Cortex of kidney (tissue), 1 donor: ENCODE measurements at places on chromosomes 7 and 10.

GRCh38 chr10:30096564-30096963, 37.2 kb upstream of the JCAD start:
- DNase-seq = no peak

DNA sequence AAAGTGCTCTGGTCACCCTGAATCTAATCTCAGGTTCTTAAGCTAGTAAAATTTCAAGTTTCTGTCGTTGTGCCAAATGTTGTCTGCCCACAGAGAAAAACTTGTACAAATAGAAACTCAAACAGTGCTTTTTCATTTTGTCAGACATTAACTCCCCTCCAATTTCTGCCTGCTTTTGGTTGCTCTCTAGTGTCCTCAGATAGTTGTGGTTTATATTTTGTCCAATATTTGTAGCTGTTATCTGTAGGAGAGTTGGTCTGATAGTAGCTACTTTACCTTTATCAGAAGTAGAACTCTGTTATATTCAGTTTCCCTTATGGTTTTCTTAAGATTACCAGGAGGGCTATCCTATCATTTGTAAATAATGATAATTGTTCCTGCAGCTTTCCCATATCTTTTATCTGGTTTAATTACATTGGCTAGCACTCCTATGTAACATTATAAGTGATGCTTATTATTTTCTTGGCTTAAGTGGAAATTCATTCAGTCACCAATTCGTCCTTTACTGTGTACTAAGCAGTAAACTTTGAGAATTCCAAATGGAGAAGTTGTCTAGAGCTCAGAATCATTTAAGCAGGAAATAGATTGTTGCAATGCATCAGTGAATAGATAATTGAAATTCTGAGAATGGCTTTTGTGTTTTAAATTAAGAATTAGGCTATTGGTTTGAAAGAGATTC, 91.0 kb downstream of the ANKIB1 start:
- no peak for DNase-seq

DNA sequence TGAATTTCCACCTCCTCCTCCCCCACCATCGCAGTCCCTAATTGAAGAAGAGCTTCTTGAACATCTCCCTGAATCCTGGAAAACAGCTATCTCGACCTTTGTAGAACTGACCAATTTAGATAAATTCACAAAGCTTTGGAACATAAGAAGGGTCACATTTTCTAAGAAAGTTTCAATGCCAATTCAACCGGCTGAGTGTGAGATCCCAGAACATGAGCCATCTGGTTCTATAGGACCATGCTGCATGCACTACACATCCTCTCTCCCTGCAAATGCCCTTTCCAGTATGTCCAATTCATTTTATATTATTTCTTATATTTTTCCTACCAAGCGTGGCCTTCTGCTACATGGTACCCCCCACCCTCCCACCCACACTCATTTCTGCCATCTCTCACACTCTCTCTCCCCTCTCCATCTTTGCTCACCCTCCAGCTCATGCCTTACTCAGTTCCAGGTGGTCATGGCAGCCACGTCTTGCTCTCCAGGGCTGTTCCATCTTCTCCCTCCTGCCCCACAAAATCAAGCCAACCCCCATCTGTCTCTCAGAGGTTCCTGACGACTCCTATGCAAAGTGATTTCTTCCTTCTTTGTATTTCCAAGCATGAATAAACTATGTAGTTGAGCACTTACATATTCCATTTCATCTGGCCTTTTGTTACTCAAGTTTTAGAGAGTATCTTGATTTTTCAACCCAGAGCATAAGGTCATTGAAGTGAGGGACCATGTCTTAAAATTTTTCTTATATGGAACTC, 19.3 kb downstream of the FRMD4A start:
- no peak for DNase-seq

GRCh38 chr10:20492447-20492846, 404.7 kb downstream of the NEBL start:
- no peak for DNase-seq

DNA sequence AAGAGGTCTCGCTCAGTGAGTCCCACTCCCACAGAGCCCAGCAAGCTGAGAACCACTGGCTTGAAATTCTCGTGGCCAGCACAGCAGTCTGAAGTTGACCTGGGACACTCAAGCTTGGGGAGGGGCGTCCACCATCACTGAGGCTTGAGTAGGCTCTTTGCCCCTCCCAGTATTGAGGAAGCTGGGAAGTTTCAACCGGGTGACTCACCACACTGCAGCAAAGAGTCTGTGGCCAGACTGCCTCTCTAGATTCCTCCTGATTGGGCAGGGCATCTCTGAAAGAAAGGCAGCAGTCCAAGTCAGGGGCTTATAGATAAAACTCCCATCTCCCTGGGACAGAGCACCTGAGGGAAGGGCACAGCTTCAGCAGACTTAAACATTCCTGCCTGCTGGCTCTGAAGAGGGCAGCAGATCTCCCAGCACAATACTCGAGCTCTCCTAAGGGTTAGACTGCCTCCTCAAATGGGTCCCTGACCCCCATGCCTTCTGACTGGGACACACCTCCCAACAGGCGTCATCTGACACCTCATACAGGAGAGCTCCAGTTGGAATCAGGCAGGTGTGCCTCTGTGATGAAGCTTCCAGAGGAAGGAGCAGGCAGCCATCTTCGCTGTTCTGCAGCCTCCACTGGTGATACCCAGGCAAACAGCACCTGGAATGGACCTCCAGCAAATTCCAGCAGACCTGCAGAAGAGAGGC, 970.9 kb upstream of the LRRN3 start:
- DNase-seq = no peak

DNA sequence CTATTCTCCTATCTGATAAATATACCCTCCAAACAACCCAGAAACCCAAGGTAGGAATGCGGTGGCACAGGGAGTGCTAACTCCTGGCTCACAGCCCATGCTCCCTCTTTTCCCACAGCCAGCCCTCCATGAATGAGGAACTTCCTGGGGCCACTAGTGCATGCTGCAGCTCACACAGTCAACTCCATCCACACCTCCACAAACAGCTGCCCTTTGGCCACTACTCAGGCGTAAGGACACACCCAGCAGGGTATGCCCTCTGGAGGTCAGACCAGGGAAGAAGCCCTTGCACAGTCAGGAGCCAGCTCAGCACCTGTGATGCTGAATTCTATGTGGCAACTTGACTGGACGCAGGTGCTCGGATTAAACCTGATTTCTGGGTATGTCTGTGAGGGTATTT, 85.2 kb upstream of the PIK3CG start:
- DNase-seq = no peak

DNA sequence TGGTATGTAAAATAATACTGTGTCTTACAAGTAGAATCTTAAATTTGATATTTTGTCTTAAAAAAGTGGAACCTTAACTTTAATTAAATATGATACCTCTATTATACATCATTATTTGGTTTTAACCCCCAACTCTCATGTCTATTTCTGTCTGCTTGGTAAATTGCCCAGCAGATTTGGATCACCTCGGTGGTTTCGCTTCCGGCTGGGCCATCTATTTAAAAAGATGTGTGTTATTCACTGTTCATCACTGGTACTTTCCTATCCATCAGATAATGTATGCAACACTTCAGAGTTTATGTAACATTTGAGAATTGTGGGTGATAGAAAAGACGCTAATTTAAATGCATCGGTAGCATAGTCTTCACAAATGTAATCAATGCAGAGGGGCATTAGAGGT, 119.7 kb downstream of the SND1 start:
- no peak for DNase-seq

DNA sequence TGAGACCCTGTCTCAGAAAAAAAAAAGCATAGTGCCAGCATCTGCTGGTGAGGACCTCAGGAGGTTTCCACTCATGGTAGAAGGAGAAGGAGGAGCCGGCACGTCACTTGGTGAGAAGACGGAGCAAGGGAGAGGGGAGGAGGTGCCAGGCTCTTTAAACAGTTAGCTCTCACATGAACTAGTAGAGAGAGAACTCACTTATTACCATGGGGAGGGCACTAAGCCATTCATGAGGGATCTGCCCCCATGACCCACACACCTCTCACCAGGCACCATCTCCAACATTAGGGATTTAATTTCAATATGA, 62.9 kb upstream of the VKORC1L1 start:
- DNase-seq = no peak

GRCh38 chr7:79064187-79064823, 389.2 kb downstream of the MAGI2 start:
- no peak for DNase-seq

- DNase-seq = no peak
Measured at GRCh38 chr7:1694611-1695511, 24.8 kb downstream of the ELFN1 start.

- no peak for DNase-seq
Measured at GRCh38 chr7:4715410-4715776, 33.3 kb downstream of the FOXK1 start.

- no peak for DNase-seq
Measured at GRCh38 chr10:118694848-118695247, 59.9 kb downstream of the CACUL1 start.

GRCh38 chr7:28874001-28874400, 84.1 kb downstream of the TRIL start:
- no peak for DNase-seq

- no peak for DNase-seq
Measured at GRCh38 chr7:18290223-18290622, 205.3 kb upstream of the HDAC9 start.

- DNase-seq = no peak
Measured at GRCh38 chr10:50349554-50349953, 98.2 kb upstream of the ASAH2 start.

DNA sequence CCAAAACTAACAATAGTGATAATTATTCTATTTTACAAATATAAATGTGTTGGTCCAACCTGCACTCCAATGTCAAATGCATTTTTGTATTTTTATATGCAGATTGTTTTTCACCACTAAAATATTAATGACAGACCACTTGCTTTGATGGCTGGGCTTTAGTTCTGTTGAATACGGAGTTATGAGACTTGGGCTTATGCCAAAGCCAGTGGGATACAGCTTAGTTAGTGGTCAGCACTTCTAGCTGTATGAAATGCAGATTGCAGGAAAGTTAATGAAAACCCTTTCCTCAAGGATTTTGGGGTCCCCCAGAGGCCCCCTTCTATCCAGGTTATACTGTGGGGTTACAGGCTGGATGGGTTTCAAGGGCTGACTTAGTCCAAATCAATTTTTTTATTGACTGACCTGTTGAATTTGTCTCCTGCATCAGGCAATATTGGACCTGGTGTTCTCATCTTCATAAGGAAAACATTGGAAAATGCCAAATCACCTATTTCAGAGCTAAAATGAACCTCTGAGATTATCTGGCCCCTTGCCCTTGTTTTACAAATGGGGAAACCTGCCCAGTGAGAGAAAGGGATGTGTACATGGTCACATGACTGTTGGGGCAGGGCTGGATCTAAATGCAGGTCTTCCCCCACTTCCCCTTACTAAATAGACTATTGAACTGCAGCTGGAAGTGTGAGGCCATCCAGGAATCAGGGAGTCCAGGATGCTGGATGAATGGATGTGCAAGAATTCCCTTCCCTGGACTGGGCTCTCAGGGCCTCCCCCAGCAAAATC, 1085.3 kb downstream of the KCNMA1 start:
- no peak for DNase-seq

GRCh38 chr10:19839552-19839951, 23.3 kb downstream of the PLXDC2 start:
- no peak for DNase-seq
